B cell (primary cell): ENCODE measurements at places on chromosomes 1 and 21.

DNA sequence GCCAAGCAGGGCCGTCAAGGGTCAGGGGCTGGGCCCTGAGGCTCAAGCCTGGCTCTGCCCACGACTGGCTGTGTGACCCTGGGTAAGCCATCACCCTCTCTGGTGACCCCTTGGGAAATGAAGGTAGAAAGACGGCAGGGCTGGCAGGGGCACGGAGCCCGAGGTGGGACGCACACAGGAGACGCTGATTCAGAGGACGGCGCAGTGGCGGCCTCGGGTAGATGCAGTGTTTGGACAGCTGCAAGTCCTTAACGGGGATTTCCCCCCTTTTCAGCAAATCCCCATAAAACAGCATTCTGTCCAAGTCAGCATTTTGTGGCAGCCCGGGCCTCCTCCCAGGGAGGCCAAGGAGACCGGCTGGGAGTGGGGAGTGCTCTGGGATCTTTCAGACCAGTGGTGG lies 16.7 kb downstream of the COL8A2 start:
- no peak for DNase-seq

DNA sequence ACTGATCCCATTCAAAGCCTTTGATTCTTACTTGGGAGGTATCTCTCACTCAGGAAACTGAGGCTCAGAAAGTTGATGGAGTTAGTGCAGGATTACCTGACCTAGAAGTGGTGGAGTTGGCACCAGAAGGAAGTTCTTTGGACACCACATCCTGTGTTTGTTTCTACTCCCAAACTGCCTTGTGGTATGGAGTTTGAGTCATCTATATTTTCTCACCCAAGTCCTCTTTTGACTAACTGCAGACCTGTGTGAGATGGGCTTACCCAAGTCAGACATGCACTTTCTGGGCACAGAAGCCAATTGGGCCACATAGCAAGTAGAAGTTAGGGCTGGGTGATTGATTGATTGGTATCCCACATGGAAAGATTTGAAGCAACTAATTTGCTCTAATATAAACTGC lies 36.1 kb downstream of the FGGY start:
- DNase-seq: no peak

- DNase-seq: no peak
Measured at GRCh38 chr1:183058851-183059502, 35.8 kb downstream of the LAMC1 start.

- DNase-seq: no peak
Measured at GRCh38 chr1:162279136-162279498, 97.5 kb downstream of the SPATA46 start.

DNA sequence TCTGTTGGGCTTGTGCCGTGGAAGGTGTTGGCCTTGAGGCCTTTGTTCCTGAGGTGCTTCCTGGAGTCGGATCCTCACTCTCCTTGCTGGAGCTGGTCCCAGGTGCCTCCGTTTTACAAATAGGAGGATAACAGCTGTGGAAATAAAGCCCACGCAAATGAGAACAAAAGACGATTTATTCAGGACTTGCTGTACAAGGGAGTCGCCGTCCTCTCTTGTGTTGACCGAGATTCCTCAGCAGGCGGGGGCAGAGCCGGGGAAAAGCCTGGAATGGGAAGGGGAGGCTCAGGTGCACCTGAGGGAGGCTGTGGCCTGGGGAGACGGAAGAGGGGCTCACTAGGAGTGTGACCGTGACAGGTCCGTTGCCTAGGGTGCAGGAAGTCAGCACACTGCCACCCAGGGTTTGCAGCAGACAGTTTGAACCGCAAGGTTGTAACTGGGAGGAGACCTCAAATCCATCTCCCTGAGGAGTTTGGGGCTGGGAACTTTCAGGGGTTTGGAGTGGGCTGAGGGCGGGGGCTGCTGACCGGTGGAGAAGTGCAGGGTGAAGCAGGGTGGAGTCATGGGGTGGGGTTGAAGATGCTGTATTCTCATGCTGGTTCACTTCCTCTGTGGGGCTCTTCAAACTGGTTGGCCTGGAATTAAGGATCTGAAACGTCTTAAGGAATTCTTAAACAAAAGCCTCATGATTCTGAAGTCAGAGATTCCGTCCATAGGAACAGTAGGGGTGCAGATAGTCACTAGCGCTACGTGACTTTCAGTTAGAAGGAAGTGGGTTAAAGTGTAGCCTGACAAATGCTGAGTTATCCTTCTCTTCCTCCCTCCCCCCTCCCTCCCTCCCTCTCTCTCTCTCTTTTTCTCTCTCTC lies 2.6 kb upstream of the CSTB start:
- DNase-seq: no peak

GRCh38 chr1:69824932-69825331 lies 257.2 kb downstream of the LRRC7 start:
- no peak for DNase-seq

GRCh38 chr1:182101415-182102042 lies 40.0 kb upstream of the ZNF648 start:
- no peak for DNase-seq

DNA sequence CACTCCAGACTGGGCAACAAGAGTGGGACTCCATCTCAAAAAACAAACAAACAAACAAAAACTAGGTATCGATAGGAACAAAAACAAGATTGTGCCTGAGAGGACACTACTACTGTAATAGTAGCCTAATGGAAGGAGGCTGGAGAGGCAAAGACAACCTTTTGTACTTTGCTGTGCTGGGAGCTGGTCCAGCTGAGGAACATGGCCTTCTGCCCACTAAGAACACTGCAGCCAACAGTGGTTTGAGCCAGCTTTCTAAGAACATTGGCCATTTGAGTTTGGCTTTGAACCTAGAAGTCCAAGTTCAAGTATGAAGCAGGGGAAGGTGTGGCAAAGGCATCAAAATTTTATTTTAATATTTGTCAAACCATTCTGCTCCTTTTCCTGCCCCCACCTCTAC lies 22.7 kb upstream of the RGS8 start:
- DNase-seq: no peak

GRCh38 chr1:157181790-157182189 lies 43.6 kb upstream of the ETV3 start:
- no peak for DNase-seq

DNA sequence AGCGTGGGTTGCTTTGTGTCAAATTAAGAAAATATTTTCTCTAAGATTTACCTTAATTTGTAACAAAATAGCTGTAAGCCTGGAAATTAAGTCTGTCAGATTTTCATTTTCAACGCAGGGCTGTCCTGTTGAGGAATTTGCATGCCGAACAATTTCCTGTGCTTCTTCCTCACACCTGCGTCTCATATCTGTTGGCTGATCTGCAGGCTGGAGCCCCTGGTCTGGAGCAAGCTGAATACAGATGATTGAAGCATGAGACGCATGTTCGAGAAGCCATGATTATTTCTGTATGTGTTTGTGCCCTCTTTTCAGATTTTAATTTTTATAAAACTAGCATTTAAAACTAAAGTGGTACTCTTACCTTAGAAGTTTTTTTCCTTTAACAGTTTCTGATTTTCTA lies 9.8 kb downstream of the MIXL1 start:
- DNase-seq: peak; percentile 50
